Chondrocyte (in vitro differentiated cells): ENCODE measurements at places on chromosomes 6 and 20. TPM values are rescaled to one million over a fixed set of nuclear protein-coding genes. Genes with fewer than 3 reads are reported as not detected.

The ARHGAP40 gene
- not detected in 3 replicates for total RNA-seq

The TRIM26 gene
- 36.1 to 37.6 TPM (median 36.7 TPM) in 3 replicates for total RNA-seq

The TXLNB gene
- total RNA-seq, result 0.05 to 0.46 TPM (median 0.10 TPM) in 3 replicates

The PTK6 gene
- not detected in 3 replicates for total RNA-seq

The SLC22A2 gene
- not detected in 3 replicates for total RNA-seq

The ADGRF5 gene
- total RNA-seq, result 0.67 to 0.95 TPM in 2 of 3 replicates, not detected in the other

- no peak for DNase-seq
Observed at GRCh38 chr6:32669240-32669639, 2.8 kb upstream of the HLA-DQB1 start.

GRCh38 chr20:19185083-19185482 is 27.4 kb upstream of the SLC24A3 start:
- no peak for DNase-seq

DNA sequence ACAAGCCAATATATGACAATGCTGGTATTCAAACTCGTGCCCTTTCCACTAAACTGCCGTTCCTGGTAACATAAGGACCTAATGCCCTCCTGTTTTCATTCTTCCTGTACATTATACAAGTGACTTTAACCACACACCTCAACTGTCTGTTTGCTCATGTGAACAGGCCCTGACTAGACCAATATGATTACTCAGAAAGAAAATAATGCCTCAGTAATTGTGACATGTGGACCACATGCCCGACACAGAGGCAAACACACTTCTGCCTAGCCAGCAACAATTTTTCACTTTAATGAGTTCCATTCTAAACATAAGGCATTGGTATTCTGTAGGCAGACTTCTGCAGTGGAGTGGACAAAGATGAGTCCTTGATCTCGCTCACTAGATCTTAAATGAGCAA is 30.0 kb downstream of the SLC22A16 start:
- DNase-seq, result no peak

- DNase-seq, result no peak
Observed at GRCh38 chr6:75246386-75246785, 2.8 kb upstream of the COX7A2 start.

- no peak for DNase-seq
Observed at GRCh38 chr20:16810216-16810615, 62.1 kb downstream of the OTOR start.

- DNase-seq, result no peak
Observed at GRCh38 chr6:7589221-7589620, 777 bp upstream of the SNRNP48 start.

- DNase-seq, result no peak
Observed at GRCh38 chr6:100593522-100593921, 128.8 kb upstream of the SIM1 start.

GRCh38 chr6:76888351-76888750 is 574.9 kb downstream of the HTR1B start:
- no peak for DNase-seq

- DNase-seq, result no peak
Observed at GRCh38 chr20:18005170-18005989, 36.6 kb downstream of the MGME1 start.

DNA sequence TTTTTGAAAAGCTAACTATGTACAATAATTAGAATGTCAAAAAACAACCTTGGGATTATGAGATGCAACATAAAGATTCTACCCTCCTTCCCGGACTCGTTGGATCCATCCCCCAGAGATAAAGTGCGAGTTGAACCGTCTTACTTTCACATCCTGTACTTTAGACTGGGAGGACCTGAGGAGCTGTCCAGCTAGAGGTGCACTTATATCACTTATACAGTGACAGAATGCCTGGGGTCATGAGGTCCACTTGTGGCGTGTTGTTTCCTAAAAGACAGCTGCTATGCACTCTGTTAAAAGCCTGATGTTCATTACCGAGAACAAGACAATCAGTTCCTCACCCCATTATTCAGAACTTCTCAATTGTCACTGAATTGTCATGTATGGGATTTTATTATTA is 2.1 kb downstream of the CDS2 start:
- DNase-seq, result no peak

DNA sequence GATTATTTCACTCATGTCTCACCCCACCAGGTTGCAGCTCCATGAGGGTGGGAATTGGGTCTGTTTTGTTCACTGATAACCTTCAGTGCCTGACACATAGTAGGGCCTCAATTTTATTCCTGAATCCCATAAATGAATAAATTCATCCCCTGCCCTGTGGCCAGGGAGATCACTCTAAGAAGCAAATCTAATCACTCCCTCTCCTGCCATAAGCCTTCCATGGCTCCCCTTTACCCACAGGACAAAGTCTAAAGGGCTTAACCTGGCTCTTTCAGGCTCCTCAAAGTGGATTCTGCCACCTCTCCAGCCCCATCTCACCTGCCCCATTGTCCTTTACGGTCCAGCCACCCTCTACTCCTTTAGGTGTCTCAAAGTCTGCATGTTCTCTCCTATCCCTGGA is 141.8 kb upstream of the PTPN1 start:
- no peak for DNase-seq

- DNase-seq, result no peak
Observed at GRCh38 chr20:61119794-61120410, 132.2 kb upstream of the CDH4 start.

- no peak for DNase-seq
Observed at GRCh38 chr6:39786649-39787048, 5.5 kb upstream of the DAAM2 start.
